Endothelial cell of coronary artery (primary cell): ENCODE measurements at places on chromosomes 13 and 19. TPM values are rescaled to one million over a fixed set of nuclear protein-coding genes. Genes with fewer than 3 reads are reported as not detected.

Gene ATP4B
- total RNA-seq = not detected in 2 replicates

Gene ZNF763
- 0.36 and 0.75 TPM in 2 replicates for total RNA-seq

Gene TEX29
- total RNA-seq = not detected in 2 replicates

Gene ZNF486
- 2.0 and 5.7 TPM in 2 replicates for total RNA-seq
